ENCODE measurements at places on chromosomes 11 and 22.

- no peak for DNase-seq
Measured at GRCh38 chr11:102928247-102928646, 27.3 kb downstream of the MMP13 start.

DNA sequence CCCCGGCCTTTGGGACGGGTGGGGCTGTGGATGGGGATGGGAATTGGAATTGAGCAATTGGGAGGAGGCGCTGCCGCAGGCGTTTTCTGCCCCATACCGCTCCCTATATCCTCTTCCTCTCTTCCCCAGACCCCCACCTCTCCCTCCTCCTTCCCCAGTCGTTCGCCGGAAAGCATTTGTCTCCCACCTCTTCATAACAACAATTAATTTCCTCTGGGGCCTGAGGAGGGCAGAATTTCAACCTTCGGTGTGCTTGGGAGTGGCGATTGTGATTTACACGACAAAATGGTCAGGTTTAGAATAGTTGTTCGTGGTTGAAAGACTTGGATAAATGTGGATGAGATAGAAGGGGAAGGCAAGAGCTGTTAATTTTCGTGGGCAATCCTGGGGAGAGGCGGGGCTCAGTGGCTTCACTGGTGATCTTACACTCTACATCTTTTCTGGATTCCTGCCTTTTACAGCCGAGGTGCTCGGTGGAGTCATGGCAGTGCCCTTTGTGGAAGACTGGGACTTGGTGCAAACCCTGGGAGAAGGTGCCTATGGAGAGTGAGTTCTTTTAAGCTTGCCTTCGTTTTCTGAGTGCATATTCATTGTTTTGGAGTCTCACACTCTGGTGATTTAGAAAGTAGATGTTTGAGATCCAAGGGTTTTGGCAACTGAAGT is 1.5 kb downstream of the CHEK1 start:
- no peak for DNase-seq

DNA sequence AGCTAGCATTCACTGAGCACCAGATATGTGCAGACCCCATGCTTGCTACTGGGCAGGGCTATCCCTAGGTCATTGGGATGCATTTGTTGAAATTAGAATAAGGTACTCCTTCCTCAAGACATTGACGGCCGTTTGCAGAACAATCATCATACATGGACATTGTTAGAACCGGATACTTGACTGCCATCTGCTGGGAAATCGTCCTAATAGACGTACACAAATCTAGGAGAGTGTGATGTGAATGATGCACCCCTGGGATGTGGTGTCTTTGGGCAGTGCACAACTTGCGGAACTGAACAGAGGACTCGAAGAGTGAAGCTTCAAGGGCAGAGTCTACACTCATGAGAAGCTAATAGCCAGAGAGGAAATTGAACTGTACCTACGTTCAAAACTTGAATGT is 35.9 kb downstream of the MYO18B start:
- no peak for DNase-seq

DNA sequence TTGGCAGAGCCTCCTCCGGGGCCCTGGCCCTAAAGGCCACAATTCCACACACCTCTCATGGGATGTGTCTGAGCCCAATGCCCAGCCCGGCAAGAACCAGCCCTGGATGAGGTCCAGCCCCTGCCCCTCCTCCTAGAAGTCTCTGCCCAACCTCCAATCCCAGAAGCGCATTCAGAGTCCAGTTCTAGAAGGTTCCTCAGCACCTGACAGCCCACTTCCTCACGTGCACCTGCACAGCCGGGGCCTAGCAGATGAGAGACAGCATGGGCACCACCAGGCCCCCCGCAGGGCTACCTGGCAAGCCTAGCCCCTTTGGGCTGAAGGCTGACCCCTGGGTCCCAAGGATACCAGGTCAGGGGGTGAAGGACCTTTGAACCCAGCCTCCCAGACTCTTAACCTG is 11.5 kb upstream of the CDKN1C start:
- DNase-seq: no peak

GRCh38 chr11:34205326-34206035 is 100.1 kb downstream of the NAT10 start:
- DNase-seq: no peak

GRCh38 chr11:6576471-6577373 is 26.7 kb downstream of the RRP8 start:
- no peak for DNase-seq

DNA sequence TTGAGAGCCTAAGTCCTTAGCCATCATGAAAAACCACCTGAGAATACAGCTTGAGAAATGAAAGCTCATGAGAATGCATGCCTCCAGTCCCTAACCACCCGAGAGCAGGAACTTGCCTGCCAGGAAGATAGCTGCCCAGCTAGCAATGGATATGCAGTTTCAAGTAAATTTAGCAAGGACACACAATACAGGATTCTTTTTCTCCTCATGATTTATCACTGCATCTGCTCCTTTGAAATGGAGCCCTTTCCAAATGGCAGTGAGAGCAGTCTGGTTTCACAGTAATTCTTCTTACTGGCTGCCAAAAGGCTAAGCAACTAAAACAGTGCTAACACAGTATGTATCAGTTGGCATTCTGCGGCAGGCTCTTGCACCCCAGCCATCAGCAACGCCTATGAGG is 109.9 kb downstream of the MICAL3 start:
- no peak for DNase-seq

DNA sequence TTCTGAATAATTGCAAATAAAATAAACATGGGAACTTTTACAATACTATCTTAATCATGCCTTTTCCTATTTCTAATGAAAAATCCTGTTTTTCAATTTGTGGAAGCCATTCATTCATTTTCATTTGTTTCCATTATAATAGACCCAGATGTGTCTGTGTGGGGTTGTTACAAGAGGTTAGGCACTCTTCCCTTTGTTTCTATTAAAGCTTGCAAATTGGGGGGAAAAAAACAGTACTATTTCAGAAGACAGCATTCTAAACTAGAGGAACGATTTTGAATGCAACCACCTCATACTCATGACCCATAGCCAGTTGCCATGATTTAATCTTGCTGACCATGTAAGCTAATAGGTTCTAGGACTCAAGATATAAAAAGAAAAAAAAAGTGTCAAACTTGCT is 175.5 kb downstream of the SOX6 start:
- no peak for DNase-seq

Data from T-helper 22 cell (primary cell).